Nucleus accumbens (tissue), 56 donors: ENCODE measurements at places on chromosomes 16 and 17.

DNA sequence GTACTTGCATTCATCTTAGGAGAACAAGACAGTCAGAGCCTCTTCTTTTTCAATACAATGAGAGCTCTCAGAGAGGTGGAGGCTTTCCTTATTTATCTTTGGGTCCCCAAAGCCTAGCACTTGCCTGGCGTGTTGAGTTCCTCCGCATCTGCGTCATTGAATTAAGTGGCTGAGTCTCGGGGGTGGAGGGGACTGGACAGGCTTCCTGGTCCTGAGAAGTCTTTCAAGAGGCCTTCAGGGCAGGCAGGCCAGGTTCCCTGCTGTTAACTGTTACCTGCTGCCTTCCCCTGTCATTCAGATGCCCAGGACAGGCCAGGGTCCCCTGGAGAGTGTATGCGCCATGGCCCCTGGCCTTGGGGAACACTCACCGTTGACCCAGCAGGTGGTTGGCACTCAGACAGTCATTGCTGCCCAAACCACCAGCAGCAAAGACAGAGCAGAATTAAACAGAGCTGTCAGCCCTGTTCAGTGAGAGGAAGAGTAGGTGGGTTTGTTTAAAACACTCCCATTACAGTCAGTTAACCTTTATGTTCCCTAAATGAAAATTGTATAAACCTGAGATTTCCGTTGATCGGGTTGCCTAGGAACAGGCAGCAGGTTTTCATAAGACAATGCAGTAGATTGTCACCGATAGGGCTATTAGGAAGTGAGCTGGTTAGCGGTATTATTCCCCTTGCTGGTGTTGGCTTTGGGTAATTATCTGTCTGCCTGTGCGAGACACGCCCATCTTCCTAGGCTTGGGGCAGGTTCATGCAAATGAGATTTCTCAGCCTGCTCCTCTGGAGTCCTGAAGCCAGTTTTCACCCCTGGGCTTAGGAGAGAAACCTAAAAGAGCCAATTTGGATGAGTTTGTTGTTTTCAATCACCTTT lies 132.7 kb downstream of the CCDC182 start:
- DNase-seq: no peak

- no peak for DNase-seq
These were observed 69.9 kb downstream of the SRCIN1 start for GRCh38 chr17:38535886-38536285.

GRCh38 chr16:12390644-12391043 lies 413.0 kb downstream of the CPPED1 start:
- no peak for DNase-seq

GRCh38 chr17:611202-611601 lies 103.4 kb downstream of the VPS53 start:
- DNase-seq: no peak

GRCh38 chr16:49024896-49025295 lies 256.7 kb downstream of the CBLN1 start:
- DNase-seq: no peak

DNA sequence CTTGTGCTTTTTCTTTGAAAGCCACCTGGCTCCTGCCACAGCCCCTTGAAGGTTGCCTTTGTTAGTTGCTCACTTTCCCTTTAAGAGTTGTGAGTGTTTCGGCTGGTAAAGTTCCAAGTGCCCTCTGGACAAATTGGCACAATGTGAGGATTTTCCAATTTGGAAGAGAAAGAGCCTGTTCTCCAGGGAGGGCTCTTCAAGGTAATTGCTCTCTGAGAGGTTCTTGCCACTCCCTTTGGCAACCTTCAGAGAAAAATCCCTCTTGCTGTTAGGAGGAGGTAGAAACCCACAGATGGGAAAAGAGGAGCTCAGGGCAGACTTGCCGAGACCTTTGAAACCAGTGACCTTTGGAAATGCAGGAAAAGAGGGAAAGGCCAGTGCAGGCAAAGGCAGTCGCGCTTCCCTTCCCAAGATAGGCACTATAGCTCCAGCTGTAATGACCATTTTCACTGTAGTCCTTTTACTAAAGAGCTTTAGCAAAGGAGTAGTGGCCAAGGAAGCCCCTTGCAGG lies 49.0 kb upstream of the AKAP1 start:
- no peak for DNase-seq

DNA sequence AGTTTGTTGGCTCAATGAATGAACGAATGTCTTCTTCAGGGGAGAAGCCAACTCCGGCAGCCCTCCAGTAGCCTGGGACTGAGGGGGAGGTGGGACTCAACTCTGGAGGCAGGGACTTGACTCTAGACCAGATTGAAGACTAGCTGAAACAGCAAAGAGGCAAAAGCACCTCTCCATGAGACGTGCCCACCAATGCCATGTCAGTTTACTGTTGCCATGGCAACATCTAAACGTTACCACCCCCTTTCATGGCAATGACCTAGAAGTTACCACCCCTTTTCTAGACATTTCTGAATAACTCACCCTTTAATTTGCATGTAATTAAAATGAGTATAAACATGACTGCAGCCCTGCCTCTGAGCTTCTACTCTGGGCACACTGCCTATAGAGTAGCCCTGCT lies 91.8 kb downstream of the ASIC2 start:
- DNase-seq: no peak

GRCh38 chr17:47698749-47699535 lies 5.0 kb downstream of the TBKBP1 start:
- no peak for DNase-seq

DNA sequence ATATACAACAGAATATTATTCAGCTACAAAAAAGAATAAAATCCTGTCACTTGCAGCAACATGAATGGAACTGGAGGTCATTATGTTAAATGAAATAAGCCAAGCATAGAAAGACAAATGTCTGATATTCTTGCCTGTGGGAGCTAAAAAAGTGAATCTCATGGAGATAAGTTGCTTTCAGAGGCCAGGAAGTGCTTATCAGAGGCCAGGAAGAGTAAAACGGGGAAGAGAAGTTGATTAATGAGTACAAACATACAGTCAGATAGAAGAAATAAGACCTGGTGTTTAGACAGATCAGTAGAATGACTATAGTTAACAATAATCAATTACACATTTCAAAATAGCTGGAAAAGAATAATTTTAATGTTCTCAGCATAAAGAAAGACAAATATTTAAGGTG lies 54.4 kb upstream of the CPHXL start:
- no peak for DNase-seq
